Glomerular endothelial cell (primary cell): ENCODE measurements at places on chromosomes 3 and 15.

DNA sequence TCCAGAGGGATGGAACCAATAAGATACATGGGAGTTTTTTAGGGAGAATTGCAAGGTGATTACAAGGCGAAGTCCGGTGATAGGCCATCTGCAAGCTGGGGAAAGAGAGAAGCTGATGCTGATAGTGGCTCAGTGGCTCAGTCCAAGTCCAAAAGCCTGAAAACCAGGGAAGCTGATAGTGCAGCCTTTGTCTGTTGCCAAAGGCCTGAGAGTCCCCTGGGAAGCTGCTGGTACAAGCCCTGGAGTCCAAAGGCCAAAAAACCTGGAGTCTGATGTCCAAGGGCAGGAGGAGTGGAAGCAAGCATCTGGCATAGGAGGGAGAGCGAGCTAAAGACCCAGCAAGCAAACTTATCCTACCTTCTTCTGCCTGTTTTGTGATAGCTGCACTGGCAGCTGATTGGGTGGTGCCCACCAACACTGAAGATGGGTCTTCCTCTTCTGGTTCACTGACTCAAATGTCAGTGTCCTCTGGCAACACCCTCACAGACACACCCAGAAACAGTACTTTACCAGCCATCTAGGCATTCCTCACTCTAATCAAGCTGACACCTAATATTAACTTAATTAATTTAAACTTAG lies 16.7 kb downstream of the TFG start:
- DNase-seq = no peak

GRCh38 chr15:49877873-49878521 lies 241.0 kb downstream of the ATP8B4 start:
- no peak for DNase-seq

- no peak for DNase-seq
Observed at GRCh38 chr3:29576181-29576580, 295.3 kb downstream of the RBMS3 start.

GRCh38 chr15:62279041-62279440 lies 114.0 kb upstream of the C2CD4B start:
- no peak for DNase-seq

DNA sequence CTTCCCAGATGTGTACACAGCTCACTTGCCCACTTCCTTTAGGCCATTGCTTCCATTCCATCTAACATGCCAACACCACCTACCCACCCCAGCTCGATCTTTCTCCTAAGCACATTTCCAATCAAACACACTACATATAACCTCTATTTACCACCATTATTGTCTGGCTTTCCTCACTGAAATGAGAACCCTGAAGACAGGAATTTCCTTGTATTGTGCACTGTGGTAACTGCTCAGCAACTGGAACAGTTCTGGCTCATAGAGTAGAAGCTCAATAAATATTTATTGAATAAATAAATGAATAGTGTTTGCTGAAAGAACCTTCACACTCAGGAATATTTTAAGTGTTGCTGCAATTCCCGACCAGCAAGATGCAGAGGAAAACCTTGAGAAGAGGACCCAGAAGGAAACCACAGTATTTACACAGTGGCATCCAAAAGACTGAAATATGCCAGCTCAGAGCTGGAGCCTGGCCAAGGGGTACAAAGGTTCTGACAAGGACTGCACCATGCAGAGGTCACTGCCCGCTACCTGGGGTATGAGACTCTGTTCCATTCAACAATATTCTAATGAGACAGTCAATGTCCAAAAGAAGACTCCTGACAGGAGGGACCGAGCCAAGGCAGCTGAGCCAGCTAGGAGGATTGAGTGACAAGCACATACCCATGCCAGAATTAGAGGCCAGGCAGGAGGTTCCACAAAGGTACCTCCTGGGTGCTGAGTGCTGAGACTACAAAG lies 168.8 kb downstream of the NUP210 start:
- DNase-seq = no peak

GRCh38 chr3:159536876-159537275 lies 451.8 kb upstream of the IL12A start:
- no peak for DNase-seq

GRCh38 chr3:127858937-127859336 lies 36.6 kb upstream of the MGLL start:
- no peak for DNase-seq

DNA sequence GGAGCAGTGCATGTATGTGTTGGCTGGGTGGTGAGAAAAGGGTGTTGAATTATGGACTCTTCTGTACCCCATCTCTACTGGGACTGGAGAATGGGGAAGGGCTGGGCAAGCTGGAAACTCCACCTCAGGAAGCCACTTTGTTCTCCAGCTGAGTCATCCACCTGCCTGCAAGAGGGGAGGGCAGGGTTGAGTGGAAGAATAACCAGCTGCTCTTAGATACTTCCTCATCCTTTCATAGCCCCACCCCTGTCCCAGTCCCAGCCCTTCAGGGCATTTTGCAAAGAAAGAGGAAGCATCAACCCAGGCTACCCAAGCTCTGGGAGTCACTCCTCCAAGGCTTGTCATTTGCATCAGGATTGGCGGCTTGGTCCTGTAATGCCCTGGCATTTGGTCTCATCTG lies 33.1 kb downstream of the RAB11A start:
- DNase-seq = no peak

DNA sequence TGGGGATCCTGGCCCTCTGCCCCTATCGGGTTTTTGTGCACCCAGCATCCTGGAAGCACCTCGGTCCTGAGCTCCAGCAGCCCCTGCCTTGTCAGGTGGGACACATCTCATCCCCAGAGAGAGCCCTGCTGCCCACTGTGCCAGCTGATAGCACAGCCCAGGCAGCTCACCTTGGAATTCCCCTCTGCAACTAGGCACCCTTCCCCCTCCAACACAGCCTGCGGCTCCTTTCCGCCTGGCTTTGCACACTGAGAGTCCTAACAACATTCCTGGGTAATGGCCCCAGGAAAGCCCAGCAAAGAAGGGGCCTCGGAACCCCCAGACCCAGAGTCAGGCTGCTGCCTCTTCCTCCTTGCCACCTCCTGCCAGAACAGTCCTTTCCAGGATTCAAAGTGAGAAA lies 5.9 kb downstream of the HCN4 start:
- no peak for DNase-seq

- DNase-seq = no peak
Observed at GRCh38 chr3:43726521-43726920, 35.8 kb downstream of the ABHD5 start.

GRCh38 chr15:60563539-60564404 lies 84.8 kb upstream of the ICE2 start:
- DNase-seq = no peak

GRCh38 chr3:133113526-133113925 lies 75.3 kb downstream of the TMEM108 start:
- no peak for DNase-seq

- DNase-seq = no peak
Observed at GRCh38 chr3:195811756-195812155, at the start of gene MUC4. Gene MUC4 (minus strand): TSS chr3:195811929. CDS start chr3:195811817, 112 bp downstream.

DNA sequence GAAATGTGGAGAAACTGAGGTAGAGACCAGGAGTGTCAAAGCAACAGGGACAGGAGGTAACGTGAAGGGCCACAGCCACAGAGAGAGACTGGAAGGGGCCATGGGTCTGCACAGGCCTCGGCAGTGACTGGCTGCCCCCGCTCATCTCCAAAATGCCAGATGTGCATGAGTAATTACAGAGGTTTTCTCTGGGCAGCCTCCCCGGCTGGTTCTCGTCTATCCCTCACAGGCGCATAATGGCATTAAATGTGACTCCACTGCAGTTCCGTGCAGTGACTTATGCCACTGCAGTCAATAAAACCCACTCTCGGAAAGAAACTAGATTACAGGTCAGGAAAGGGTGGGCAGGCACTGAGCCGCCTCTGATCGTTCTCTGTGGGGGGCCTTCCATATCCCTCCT lies 74.7 kb downstream of the WDR76 start:
- no peak for DNase-seq

DNA sequence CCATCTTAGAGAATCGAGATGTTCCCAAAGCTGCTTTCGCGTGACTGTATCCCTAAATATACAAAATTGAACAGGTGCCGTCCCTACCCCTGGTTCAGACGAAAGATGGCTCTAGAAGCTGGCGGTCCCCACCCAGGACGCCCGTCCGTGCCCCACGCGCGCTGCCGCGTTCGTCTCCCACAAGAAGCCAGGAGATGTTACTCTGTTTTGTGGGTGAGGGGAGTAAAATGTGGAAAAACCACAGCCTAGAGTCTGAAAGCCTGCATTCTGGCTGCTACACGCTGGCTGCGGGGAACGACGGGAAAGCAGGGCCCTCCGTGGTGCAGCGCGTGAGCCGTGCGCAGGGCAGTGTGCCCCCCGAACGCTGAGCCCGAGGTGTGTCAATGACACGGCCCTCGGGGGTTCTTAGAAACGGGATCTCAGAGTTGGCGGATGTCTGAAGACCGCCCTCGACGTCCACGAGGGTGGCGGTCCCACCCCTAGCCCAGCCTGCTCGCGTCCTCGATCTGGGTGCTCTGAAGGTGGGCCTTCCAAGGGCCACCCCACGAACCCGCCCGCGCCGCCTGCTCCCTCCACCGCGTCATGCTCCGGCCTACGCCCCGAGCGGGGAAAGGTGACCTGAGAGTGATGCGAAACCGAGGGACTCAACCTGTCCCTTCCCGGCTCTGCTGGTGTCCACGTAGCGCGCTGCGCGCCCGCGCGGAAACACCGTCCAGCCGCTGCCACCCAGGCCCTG lies 95.6 kb downstream of the OCA2 start:
- DNase-seq = no peak

DNA sequence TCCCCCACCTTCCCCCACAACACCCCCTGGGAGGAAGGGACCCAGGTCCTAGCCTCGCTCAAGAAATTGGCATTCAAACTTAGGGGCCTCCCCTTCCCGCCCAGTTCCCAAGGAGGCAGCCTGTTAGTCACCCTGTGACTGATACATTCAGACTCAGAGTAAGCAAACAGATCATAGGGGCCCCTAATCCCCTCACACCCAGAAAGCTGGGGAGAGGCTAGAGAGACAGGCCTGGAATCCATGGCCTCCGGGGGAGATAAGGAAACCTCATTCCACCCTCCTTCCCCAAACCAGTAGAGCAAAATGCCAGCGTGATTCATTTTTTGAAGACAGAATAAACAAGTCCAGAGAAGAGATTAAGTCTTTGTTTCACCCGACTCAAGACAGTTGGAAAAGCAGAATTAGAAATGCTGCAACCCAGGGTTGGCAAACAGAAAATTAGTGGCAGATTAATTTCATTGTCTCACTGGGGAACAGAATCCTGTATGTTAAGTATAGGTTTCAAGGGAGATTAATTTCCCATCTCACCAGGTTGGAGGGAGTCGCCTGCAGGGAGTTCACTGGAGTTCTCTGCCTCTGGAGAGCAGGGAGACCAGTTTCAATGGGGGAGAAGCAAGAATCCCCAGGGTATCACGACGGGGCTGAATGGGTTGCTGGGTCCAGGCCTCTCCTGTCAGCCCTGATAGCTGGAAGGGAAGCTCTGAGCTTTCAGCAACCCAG lies 268.3 kb downstream of the UACA start:
- no peak for DNase-seq

- DNase-seq = no peak
Observed at GRCh38 chr3:79253704-79254103, 514.1 kb downstream of the ROBO1 start.

- no peak for DNase-seq
Observed at GRCh38 chr15:20106026-20106425, 435.6 kb downstream of the GOLGA6L6 start.

GRCh38 chr3:99191186-99191585 lies 289.7 kb upstream of the DCBLD2 start:
- no peak for DNase-seq

DNA sequence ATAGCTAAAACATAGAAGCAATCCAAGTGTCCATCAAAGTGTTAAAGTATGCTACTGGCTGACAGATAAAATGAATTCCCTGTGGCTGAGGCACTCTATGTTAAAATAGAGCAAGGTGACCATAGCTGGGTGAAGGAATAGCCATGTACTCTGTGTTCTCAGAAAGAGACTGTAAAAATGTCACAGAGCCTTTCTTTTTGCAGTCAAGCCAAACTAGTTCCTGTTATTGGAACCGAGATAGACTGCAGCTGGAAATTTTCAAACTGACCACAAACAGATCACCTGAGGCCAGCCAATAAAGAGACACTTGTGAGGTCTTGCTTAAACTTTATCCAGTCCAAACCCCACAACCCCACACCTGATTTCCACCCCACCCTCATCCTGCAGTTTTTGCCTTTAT lies 422.8 kb upstream of the NAALADL2 start:
- DNase-seq = no peak

- DNase-seq = no peak
Observed at GRCh38 chr3:158731938-158732855, at the start of gene RARRES1. Gene RARRES1 (minus strand): TSS chr3:158732457. CDS start chr3:158732415, 42 bp downstream.
